ENCODE measurements at places on chromosomes 1 and 21. TPM values are rescaled to one million over a fixed set of nuclear protein-coding genes. Genes with fewer than 3 reads are reported as not detected.

The SLAMF1 gene
- total RNA-seq: not detected

The TMEM240 gene
- total RNA-seq: 4.5 TPM

The ANGPTL1 gene
- not detected for total RNA-seq

GRCh38 chr1:161019751-161020495, 1.0 kb downstream of the F11R start:
- peaks cover 31% of the 10 kb centered on the region for H3K27me3 ChIP-seq
- peaks cover 35% of the 10 kb centered on the region for H3K4me1 ChIP-seq
- DNase-seq: no peak
- H3K36me3 ChIP-seq: no peaks in the 10 kb centered on the region

GRCh38 chr1:245953876-245954660, 553.0 kb downstream of the SMYD3 start:
- H3K4me1 ChIP-seq: peaks cover 22% of the 10 kb centered on the region
- DNase-seq: no peak
- H3K27ac ChIP-seq: peak overlapping the region; percentile 65
- H3K4me3 ChIP-seq: peak overlapping the region; percentile 87
- H3K27me3 ChIP-seq: no peaks in the 10 kb centered on the region

DNA sequence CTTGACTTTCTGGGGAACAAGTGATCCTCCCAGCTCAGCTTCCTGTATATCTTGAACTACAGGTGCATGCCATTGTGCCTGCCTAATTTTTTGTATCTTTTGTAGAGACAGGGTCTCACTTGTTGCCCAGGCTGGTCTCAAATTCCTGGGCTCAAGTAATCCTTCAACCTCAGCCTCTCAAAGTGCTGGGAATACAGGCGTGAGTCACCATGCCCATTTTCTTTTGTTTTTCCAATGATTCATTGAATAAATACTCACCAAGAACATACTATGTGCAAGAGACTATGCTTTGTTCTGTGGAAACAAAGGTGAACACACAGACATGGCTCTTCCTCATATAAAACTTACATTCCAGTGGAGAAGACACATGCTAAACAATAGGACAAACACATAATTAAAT, 407.8 kb upstream of the DAB1 start:
- no peak overlapping the region for H3K4me3 ChIP-seq
- H3K4me1 ChIP-seq: no peaks in the 10 kb centered on the region
- H3K27ac ChIP-seq: no peak overlapping the region
- H3K27me3 ChIP-seq: peaks cover 2% of the 10 kb centered on the region
